ENCODE measurements at places on chromosomes 2 and 18. TPM values are rescaled to one million over a fixed set of nuclear protein-coding genes. Genes with fewer than 3 reads are reported as not detected.

DNA sequence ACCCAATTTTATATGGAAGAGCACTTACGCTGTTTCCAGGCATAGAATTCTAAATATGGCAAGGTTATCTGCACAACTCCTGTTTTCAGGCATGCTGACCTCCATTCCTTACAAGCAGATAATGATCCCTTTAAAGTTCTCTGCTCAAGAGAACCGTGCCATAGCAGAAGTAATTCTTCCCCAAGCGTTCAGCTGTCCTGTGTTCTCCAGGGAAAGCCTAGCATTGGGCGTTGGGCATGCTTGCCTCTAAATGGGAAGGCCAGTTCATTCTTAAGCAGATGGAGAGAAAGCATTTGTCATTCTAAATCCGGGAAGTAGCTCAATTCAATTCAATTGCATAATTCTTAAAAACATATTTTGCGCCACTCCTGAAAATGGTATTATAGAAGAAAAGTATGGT, 55.7 kb upstream of the EML4 start:
- DNase-seq = no peak

DNA sequence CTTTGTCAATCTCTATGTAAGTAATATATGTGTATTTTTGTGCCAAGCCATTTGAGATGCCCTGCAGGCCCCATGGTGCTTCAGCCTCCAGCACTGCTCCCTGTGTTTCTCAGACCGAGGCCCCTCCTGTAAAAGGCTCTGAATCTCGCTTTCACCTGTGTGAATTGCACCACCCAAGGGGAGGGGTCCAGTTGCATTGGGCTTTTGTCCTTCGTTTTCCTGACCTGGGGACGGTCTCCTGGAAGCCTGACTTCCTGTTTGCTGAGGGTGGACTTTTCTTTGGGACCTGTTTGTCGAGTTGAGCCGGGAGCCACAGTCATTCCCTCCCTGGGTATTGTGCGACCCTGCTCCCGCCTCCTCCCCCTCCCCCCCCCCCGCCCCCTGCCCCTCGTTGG, 48.9 kb downstream of the AGAP1 start:
- DNase-seq = no peak

DYNAP gene
- not detected for total RNA-seq

ALLC gene
- not detected for total RNA-seq

GRCh38 chr18:7872569-7872968, 305.5 kb downstream of the PTPRM start:
- DNase-seq = no peak

ZC3H8 gene
- total RNA-seq = 5.2 TPM

DNA sequence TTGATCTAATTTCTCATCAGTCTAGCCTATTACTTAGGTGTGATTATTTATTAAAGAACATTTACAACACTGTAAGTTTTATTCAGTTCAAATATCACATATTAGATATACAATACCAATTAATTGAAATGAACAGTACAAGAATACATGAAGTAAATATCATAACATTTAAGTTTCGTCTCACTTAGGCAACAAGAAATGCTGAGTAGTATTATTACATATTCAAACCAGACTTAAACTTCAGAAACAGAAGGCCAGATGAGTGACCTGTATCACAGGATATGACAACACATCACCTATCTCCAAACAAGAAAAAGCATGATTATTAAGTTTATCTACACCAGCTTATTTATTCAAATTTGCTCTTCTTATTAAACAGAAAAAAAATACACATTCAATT, 48.9 kb downstream of the LONRF2 start:
- no peak for DNase-seq

DNA sequence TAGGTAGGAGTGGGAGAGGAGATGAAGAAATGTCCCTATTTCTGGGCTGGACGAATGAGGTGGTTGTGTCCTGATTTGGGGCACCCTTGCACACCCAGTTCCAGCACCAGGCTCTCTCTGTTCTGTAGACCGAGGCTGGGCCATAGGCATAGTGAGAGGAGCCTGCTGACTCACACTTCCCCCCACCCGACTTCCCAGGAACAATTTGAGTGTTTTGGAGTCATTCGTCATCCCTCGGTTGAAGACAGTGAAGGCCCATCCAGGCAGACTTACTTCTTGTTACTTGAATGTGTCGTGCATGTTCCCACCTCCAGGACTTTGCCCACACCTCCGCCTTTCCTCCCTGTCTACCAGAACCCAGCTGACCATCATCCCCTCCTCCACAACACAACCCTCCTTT, 179.1 kb downstream of the HAUS1 start:
- DNase-seq = no peak

Measured in upper lobe of right lung (tissue), 1 donor.